ENCODE measurements at places on chromosomes 3 and 15. TPM values are rescaled to one million over a fixed set of nuclear protein-coding genes. Genes with fewer than 3 reads are reported as not detected.

HEG1 gene
- total RNA-seq: 110 TPM

RPUSD2 gene
- total RNA-seq: 11.2 TPM

SSR3 gene
- total RNA-seq: 341 TPM

RTP1 gene
- not detected for total RNA-seq

SPESP1 gene
- 3.0 TPM for total RNA-seq

DNA sequence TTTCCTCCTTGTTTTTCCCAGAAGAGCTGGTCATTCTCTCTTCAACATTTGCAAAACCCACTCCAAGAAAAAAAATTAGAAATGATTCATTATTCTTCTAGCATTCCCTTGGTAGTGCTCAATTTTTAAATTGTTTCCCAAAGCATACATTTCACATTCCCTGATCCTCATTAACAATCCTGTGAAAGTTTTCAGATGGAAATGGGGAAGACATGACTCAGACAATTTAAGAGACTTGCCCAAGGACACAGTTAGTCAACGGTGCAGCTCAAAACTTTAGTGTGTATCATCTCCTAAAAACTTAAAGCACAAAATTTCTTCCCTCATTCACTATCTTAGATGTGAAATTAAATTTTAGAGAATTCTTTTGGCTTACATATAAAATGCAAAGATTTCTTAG, 17.1 kb upstream of the ABI3BP start:
- no peak for DNase-seq

DNA sequence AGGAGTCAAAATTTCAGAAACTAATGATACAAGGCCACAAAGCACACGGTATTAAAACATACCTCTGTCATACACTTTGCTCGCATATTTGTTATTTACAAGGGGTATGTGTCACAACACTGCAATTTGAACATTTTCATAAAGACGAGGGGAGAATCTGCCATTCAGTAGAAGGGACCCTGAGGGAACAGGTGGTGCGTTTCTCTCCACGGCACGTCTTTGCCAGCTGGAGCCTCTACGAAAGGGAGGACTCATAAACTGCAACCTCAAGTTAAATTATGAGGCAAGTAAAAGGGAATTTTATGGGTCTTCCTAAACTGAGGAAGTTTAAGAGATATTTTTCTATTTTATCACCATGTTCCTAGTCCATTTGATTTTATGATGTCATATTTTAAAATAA, 19.1 kb downstream of the ATP10A start:
- DNase-seq: no peak

GRCh38 chr3:45541326-45542321, 52.9 kb upstream of the LIMD1 start:
- no peak for DNase-seq

GRCh38 chr3:121595765-121596406, 2.7 kb downstream of the FBXO40 start:
- DNase-seq: no peak

- no peak for DNase-seq
These were observed 20.8 kb downstream of the CIAO2A start for GRCh38 chr15:64072812-64073211.

- DNase-seq: peak; percentile 96
These were observed 7.6 kb downstream of the EPHB3 start for GRCh38 chr3:184568924-184569829.

DNA sequence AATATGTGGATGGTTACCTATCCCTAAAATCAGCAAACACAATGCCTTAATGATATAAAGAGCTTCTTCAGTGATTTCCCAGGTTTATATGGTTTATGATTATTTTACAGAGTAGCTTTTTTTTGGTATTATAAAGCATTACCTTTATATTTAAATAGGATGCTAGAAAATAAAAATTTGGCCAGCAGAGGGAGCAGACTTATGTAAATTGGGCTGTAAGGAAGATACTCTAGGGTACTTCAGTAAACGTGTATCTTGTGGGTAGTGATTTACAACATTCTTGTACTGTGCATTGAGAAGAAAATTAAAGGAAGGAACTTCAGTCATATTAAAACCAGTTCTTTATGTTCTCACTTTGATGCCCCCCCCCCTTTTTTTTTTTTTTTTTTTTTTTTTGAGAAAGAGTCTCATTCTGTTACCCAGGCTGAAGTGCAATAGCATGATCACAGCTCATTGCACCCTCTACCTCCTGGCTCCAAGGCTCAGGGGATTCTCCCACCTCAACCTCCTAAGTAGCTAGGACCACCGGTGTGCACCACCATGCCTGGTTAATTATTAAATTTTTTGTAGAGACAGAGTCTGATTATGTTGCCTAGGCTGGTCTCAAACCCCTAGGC, 167.9 kb downstream of the BBX start:
- DNase-seq: peak; percentile 81

- DNase-seq: no peak
These were observed 13.0 kb upstream of the ALDH1A3 start for GRCh38 chr15:100866386-100867330.

DNA sequence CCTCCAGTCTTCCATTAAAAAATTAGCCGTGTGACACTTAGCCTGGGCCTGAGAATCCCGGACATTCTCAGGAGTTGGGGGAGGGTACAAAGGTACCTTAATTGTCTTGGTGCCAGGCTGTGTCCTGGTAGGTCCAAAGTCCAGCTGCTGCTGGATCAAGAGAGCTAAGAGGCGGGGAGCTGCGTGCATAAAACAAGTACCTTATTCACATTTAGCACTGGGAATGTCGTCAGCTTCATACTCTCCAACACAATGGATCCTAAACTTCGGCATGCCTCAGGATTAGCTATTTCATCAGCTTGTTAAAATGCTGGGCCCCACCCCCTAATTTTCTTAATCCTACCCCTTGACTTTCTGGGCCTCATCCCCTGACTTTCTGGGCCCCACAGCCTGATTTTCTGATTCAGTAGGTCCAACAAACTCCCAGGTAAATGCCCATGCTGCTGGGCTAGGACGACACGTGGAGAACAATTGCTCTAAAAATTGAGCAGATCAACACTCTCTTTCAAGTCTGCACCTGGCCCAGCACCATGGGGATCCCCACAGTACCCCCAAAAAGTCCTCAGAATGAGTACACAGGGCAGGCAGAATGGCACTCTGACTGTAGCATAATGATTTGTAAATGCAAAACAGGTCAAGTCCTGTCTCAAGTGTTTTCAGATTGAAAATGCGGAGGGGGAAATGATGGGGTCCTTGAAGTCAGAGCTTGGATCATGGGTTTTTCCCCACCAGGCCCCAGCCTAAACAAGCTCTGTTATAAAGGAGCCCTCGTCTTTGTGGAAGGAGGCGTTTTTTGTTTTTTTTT, 5.6 kb upstream of the AEN start:
- DNase-seq: no peak

DNA sequence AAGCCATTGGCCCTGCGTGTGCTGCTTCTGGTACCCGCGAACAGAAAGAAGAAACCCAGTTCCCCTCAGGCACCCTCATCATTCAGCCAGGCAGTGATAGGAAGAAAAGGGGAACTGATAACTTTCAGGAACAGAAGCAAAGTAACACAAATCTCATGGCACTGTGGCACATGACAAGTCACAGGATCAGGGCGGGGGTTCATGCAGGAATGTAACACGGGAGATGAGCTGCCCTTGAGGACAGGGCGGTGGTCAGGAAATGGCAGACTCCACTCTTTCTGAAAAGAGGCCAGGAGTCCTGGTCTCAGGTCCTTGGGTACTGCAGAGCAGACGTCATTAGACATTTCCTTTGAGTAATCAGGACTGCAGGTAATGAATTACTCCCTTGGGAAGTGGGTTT, 95.5 kb downstream of the CCNL1 start:
- DNase-seq: no peak
